Heart left ventricle (tissue), 16 donors: ENCODE measurements at places on chromosomes 1 and 21. TPM values are rescaled to one million over a fixed set of nuclear protein-coding genes. Genes with fewer than 3 reads are reported as not detected.

The SELP gene
- total RNA-seq, result 5.3 TPM

DNA sequence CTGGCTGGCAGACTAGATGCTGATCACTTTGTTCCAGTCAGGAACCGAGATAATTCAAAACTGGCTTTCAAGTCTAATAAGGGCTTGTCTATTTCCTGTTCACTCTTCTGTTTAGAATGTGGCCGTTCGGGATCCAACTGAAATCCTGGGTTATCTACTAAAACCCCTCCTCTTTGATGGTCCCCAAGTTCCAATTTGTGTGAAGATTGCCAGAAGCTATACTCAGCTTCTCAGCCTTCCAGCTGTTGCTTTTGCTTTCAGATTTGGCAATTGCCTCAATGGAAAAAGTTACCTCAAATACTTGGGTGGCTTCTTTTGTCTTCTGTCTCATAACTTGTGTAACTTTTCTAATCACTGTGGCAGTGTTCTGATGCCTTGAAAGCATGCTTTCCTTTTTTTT is 43.7 kb downstream of the BTBD8 start:
- DNase-seq, result no peak

- DNase-seq, result no peak
These were observed 90.0 kb downstream of the STUM start for GRCh38 chr1:226638608-226639007.

DNA sequence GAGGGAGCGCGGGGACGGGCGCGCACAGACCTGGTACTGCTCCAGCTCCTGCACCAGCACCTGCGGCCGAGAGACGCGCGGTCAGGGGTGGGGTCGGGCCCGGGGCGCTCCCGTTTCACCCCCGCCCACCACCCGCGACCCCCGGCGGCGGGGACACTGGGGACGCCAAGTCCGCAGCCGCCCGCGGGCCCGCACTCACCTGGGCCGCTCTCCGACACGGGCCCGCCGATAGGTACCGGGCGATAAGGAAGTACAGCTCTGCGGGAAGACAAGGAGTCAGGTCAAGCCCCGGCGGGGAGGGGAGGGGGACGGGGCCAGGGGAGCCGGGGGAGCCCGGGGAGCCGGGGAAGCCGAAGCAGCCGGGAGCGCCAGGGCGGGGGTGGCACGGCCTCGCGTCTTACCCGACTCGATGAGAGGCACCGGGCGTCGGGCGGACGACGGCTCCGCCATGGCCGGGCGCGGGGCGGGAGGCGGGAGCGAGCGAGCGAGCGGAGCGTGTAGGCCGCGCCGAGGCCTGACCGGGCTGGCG is 326 bp downstream of the BRWD1 start:
- DNase-seq, result peak; percentile 40

The NECTIN4 gene
- not detected for total RNA-seq

- no peak for DNase-seq
These were observed 889 bp upstream of the TXLNA start for GRCh38 chr1:32178380-32179192.

The SPATA17 gene
- total RNA-seq, result 0.45 TPM

- no peak for DNase-seq
These were observed 148.5 kb upstream of the CHRM3 start for GRCh38 chr1:239237912-239238311.

DNA sequence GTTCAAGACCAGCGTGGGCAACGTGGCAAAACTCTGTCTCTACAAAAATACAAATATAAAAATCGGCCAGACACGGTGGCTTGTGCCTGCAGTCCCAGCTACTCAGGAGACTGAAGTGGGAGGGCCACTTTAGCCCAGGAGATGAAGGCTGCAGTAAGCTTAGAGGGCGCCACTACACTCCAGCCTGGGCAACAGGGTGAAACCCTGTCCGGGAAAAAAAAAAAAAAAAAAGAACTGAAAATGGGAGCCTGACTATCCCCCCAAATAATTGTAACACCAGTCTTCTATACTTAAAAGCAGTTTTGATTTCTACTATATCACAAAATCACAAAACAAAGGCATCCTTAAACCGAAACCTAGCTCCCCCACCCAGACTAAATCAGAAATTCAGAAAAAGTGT is 60.3 kb downstream of the CDC42BPA start:
- no peak for DNase-seq

The ST6GALNAC5 gene
- total RNA-seq, result 0.39 TPM

The C4BPB gene
- total RNA-seq, result not detected

The VHLL gene
- not detected for total RNA-seq

DNA sequence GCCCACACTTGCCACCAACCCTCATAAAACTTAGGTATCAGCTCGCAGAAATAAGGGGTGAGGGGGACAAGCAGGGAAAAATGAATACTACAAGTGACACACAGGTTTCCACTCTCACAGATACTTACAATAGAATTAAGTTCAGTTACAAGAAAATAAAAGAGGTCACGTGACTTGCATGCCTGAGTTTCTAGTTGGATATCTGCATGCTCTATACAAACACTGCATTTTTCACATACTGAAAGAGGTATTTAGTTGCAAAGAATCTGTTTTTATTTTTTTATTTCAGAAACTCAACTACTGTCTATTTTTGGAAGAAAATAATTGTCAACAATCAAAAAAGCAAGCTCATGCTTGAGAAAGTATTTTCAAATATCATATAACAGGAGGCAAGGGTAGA is 43.5 kb downstream of the DPYD start:
- DNase-seq, result no peak

The GON4L gene
- total RNA-seq, result 32.7 TPM

GRCh38 chr1:246725191-246725590 is 982 bp downstream of the SCCPDH start:
- no peak for DNase-seq

DNA sequence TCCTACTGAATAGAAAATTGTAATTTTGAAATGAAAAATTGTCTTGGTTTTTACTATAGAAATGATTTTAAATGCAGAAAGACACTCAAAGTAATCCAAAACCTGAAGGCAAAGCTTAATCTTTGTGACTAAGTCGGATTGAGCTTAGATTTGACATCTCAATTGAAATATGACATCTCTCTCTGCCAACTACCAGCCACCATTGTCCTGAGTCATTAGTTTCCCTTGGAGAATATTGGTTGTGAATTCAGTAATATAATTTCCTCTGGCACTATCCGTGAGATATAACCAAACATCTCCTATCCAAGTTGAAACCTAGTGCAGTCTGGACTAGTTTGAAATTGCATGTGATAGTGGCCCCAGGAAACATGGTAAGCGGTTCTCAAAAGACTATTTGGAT is 37.1 kb downstream of the PLA2G4A start:
- DNase-seq, result no peak
